Stimulated activated CD8-positive, alpha-beta memory T cell treated with anti-CD3 and anti-CD28 coated beads, Interleukin-4, amount 100 ng/mL, for 1 hour (primary cell): ENCODE measurements at places on chromosomes 16 and 17.

- no peak for DNase-seq
These were observed 155.1 kb downstream of the C16orf95 start for GRCh38 chr16:87161822-87162676.

DNA sequence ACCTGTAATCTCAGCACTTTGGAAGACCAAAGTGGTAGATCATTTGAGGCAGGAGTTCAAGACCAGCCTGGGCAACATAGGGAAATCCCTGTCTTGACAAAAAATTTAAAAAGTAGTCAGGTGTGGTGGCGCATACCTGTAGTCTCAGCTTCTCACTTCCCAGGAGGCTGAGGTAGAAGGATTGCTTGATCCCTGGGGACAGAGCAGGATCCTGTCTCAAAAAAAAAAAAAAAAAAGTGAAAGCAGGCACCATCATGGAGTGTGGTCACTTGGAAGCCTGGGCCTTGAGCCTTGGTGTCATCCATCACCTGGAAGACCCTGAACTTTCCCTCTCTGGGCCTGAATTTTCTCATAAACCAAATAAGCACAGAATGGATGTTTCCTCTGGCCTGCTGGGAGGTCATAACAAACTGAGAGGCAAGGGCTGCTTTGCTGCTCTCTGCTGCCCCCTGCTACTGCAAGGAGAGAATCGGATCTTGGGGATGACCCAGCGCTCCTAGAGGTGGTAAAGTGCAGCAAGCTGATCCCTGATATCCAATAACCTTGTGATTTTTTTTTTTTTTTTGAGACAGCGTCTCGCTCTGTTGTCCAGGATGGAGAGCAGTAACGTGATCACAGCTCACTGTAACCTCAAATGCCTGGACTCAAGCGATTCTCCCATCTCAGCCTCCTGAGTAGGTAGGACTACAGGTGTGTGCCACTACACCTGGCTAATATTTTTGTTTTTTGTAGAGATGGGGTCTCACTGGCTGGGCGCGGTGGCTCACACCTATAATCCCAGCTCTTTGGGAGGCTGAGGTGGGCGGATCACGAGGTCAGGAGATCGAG is 75.9 kb upstream of the RNU2-1 start:
- no peak for DNase-seq

DNA sequence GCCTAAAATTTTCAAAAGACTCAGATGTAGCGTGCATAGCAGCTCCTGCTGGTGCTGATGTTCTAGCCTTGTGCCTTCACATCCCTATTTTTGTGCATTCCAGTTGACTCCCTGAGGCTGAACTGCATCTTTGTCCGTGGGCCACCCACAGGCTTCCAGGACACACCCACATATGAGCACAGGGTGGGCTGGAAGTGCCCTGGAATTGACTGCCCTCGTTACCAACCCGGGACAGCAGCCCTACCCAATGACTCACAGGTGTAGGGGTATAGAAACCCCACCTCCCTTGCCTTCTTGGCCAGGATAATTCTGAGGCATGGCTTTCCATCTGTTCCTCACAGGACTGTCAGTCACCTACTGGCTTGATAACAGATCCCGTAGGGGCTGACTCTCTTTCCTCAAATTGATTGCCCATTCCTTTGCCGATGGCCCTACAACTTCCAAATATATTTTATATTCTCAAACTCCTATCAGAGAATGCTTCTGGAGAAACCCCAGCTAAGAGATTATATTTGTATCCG is 65.9 kb upstream of the CDH13 start:
- no peak for DNase-seq

DNA sequence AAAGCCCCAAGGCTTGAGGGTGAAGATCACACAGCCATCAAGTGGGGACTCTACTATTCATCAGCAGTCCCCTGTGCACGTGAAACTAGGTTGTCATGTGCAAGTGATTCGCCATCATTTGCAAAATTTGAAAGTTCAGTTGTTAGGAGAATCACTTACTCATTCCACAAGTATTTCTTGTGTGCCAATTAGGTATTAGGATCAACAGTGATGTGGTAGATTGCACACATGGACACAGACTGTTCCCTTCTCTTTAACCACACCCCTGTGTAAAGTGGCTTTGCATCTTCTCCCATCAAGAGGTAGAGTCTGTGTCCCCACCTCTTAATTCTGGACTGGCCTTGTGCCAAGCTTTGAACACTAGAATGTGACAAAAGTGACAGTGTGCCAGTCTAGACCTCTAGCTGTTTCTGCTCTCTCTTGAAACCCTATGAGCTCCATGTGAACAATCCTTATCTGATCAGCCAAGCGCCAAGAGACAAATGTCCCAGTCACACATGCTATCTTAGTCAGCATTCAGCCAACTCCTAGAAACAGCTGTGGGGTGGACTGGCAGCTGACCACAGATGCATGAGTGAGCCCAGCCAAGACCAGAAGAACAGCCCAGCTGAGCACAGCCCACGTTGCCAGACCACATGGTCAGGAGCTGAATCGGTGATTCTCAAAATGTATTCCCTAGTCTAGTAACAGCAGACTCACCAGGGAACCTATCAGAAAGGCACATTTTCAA is 31.5 kb upstream of the SHISA9 start:
- DNase-seq: no peak

- DNase-seq: no peak
These were observed 11.8 kb upstream of the IL21R start for GRCh38 chr16:27390151-27390550.

GRCh38 chr17:51510940-51511339 is 250.6 kb downstream of the UTP18 start:
- no peak for DNase-seq

DNA sequence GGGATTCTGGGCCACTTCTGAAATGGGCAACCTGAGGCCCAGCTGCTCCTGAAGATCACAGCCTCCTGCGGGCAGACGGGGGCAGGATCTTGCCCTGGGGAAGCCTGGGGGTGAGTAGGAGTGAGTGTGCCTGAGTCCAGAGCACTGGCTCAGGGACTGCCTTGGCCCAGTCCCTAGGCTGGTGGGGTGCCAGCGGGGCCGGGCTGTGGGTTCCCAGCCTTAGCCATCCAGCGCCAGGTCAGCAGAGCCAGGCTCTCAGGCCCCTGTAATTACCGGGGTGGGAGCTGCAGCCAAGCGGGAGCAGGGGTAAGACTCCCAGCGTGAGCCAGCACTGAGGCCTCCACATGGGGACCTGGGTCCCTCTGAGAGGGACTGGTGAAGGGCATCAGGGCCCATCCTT is 8.2 kb downstream of the SPNS2 start:
- no peak for DNase-seq

DNA sequence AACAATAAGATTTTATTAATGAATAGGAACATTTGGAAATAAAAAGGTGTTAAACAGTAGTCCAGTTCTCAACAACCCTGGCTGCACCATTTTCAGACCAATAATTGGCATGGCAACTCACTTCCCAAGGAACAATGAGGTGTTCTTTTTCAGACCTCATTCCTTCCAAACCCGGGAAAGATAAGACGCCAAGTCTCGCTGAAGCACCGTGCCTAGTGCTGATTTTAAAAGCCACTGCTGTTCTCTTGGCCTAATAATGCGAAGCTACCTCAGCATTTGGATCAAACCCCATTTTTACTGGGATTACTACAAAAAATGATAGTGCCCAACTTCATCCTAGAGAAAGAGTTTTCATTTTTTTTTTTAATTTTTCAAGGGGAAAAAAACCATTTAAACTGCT is 75.2 kb upstream of the NOL11 start:
- DNase-seq: no peak

GRCh38 chr17:28954886-28955285 is 3.6 kb upstream of the PHF12 start:
- no peak for DNase-seq

DNA sequence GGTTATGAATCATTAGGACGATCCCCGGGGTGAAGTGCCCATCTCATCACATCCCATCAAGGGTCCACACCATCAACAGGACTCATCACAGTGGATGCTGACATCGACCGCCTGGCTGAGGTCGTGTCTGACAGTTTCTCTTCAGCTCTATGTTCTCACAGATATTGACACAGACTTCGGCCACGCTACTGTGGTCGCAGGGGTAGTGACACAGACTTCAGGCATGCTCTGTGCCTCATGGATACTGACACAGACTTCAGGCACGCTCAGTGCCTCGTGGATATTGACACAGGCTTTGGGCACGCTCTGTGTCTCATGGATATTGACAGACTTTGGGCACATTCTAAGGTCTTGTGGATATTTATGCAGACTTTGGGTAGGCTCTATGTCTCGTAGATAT is 50.1 kb downstream of the KLHDC4 start:
- DNase-seq: no peak

DNA sequence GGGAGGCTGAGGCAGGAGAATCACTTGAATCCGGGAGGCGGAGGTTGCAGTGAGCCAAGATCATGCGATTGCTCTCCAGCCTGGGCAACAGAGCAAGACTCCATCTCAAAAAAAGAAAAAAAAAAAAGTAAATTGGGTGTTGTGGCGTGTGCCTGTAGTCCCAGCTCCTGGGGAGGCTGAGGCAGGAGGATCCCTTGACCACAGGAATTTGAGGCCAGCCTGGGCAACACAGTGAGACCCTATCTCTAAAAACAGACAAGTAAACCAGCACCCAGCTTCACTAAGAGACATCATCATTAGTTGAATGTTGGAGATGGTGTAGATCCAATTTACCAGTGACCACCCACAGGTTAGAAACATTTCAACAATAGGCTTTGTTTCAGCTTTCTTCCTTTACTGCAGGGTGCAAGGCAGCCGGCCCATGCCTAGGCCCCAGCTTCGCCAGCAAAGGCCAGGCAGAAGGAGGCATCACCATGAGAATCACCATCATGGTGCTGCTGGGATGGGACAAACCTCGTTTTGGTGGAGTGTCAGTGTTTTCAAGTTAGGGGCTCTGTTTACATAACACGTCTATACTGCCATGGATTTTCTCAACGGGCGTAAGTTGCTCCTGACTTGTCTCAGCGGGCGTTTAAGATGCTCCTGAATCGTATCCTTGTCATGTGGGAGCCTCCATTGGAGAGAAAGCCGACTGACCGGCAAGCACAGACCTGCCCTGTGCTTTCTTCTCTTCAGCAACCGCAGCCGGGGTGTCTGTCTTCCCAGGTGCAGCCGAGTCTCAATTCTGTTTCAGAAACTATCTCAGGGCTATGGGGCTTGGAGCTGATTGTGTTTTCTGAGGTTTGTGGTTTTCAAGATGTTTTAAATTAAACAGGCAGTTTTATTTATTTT is 7.3 kb downstream of the TCF25 start:
- DNase-seq: no peak

- no peak for DNase-seq
These were observed 289.2 kb upstream of the FOXF1 start for GRCh38 chr16:86221085-86221484.

DNA sequence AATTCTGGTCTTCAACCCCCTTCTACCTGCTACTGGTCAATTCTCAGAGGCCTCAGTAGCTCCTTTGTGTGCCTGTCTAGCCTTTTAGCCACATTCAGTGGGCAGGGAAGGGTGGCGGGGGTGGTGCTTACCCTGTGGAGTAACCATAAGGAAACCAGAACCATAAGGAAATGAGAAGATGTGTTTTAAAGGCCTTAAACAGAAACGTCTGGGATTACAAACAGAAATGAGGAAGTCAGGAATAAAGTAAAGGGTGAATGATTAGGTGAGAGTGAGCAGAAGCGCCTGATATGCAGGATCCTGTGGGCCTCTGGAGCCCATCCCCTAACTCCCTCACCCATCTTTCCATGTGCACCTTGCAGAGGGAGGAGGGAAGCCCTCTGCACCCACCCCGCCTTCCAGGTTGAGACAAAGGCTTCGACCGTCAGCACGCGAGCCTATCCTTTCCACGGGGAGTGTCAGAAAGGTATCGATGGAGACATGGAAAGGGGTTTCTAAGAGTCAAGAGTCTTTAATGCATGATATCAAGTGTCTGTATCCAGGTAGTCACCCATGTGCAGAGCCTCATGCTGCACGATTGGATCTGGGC is 20.4 kb downstream of the KIAA0513 start:
- no peak for DNase-seq

DNA sequence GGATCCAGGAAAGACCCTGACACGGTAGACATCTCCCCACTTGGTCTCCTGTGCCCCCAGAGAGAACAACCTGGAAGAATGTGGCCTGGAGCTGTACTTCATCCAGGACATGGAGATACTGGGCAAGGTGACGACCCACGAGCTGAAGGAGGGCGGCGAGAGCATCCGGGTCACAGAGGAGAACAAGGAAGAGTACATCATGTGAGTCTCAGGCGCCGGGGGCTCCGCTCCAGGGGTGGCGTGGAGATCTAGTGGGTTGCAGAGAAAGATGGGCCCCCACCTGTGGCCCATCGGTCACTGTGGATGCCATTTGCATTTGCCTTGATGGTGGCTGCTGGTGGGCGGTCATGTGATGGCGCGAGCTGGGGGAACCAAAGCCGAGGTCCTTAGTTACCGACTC is 14.9 kb upstream of the CLEC18A start:
- DNase-seq: no peak

DNA sequence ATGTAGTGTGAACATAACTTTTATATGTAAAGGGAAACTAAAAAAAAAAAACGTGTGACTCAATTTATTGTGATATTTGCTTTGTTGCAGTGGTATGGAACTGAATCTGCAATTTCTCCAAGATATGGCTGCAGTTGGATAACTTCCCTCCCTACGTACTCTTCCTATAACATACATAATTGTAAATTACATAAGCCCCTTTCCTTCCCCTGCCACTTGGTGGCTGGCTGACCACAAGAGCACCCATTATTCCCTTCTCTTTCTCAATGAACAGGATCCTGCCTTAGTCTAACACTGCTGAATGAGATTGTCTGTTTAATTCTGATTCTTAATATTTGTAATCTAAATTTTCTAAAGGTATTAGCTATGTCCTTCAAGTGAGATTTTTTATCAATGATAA is 27.8 kb downstream of the CCL4 start:
- DNase-seq: no peak

DNA sequence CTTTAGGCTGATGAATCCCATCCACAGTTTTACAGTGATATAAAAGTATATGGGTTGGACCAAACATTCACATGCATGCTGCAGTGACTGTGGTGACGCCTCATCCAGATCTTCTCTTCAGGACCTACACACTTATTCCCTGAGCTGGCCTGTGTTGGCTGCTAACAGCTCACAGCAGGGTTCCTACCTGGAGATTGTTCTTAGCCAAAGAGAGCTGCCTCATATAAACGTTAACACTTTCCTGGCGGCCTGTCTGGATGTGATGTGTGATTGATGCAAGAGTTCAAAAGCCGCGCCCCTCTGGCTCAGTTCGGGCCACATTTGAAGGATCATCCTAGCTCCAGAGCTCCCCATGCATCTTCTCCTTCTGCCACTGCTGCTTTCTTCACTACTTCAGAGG is 93.0 kb upstream of the NETO2 start:
- DNase-seq: no peak

GRCh38 chr16:57959121-57959520 is 11.8 kb downstream of the CNGB1 start:
- no peak for DNase-seq

GRCh38 chr16:12716658-12717057 is 87.0 kb downstream of the CPPED1 start:
- no peak for DNase-seq

- no peak for DNase-seq
These were observed 157.0 kb downstream of the C16orf95 start for GRCh38 chr16:87160234-87160636.

DNA sequence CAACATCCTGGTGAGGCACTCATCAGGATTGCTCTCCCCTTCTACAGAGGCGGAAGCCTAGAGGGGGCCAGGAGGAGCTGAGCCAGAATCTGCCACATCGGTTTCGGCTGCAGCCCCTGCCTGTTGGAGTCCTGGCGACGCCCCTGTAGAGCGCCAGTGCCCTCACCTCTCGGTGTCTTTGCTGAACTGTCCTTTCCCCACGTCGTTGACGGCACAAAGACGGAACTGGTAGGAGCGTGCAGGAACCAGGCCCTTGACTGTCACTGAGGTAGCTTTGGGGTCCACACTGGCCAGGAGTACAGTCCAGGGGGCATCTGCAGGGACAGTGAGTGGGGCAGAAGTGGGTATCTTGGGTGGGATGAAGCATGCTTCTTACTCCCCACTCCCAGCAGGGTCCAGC is 110.3 kb upstream of the CDC42EP4 start:
- DNase-seq: no peak
